ENCODE measurements at places on chromosomes 2 and 18. TPM values are rescaled to one million over a fixed set of nuclear protein-coding genes. Genes with fewer than 3 reads are reported as not detected.

The MC4R gene
- not detected for total RNA-seq

The CRYGD gene
- not detected for total RNA-seq

The MRPS5 gene
- total RNA-seq = 93.6 TPM

The RNF152 gene
- total RNA-seq = 0.56 TPM

The KLF11 gene
- total RNA-seq = 10.8 TPM

The LCT gene
- total RNA-seq = 0.41 TPM

The ZNF521 gene
- not detected for total RNA-seq

The NT5DC4 gene
- not detected for total RNA-seq

DNA sequence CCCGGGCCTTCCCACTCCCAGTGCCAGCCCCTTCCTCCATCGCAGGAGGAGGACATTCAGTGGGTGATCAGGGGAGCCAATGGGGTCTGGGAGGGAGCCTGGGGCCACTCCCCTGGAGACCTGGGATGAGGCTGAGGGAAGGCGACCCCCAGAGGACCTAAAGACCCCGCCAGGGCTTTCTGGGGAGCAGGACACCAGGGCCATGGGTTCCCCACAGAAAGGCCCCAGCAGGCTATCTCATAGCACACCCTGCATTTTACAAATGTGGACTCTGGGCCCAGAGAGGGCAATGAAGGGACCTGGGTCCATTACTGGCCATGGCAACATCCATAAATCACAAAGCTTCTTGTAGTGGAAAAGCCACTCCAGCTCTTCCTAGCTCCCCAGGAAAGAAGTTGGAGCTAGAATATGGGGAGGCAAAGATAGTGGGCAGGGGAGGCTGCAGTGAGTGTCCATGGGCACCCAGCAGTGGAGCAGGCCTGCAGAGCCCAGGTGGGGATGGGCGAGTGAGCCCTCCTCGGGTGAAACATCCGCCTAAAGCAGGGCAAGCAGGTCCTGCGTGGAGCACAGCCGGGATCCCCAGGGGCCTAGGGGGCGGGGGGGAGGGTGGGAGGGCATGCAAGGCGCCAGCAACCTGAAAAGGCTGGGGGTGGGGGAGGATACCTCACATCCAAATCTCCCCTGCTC lies 13.8 kb downstream of the CYP26B1 start:
- no peak for DNase-seq

- no peak for DNase-seq
Measured at GRCh38 chr2:175640655-175641054, 361.4 kb downstream of the LNPK start.

GRCh38 chr2:211867845-211868451 lies 670.7 kb downstream of the ERBB4 start:
- DNase-seq = no peak

- DNase-seq = no peak
Measured at GRCh38 chr18:46374850-46375249, 270.7 kb downstream of the HAUS1 start.

- DNase-seq = no peak
Measured at GRCh38 chr2:84152462-84152861, 306.6 kb downstream of the SUCLG1 start.

GRCh38 chr18:72630991-72631390 lies 86.8 kb upstream of the CBLN2 start:
- DNase-seq = no peak

DNA sequence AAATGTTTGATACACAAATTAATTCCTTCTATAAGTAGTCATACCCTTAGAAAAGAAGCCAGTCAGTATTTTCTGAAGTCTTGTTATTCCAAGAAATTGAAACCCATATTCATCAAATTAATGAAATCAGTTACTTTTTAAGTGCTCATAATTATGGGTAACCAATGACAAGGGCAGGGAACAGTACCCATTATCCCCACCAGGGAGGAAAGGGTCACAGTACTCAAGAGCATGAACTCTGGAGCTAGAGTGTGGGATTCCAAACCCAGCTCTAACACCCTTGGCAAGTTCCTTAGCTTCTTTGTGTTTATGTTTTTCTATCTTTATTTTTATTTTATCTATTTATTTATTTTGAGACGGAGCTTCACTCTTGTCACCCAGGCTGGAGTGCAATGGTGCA lies 68.4 kb downstream of the CCDC148 start:
- DNase-seq = no peak

DNA sequence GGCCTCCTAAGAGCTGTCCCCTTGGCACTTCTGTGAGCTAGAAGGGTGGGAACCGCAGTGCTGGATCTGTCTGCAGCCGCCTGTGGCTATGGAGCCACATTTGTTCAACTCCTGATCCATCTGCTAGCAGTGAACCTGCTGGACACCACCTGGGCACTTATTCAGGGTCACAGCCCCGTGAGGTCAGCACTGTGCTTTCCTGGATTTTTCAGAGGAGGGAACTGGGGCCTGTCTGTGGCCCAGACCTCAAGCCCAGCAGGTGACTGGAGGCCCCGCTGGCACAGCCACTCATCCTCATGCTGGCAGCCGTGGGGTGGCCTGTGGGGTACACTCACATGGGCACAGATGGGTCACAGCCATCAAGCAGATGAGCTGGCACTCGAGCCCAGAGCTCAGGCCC lies 155.3 kb downstream of the TFCP2L1 start:
- DNase-seq = no peak

DNA sequence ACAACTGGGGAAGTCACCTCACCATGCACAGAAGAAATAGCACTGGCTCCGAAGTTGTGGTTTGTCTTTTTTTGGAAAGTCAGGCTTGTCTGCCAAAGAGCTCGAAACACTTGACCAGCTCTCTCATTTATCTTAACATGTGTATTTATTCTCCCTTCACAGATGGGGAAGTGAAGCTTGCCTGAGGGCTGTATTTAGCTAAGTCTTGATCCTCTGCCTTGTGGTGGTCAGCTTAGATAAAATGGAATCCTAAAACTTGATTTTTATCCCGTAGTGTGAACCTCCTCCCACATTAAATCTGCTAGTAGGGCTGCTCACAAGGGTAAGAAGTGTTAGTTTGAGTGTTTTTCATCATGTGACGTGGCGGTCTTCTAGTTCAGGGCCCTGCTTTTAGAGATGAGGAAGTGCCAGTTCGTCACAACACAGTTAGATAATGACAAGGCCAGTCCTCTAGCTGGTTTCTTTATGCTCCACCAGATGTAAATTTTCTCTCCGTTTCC lies 89.7 kb downstream of the TMEM247 start:
- DNase-seq = no peak

DNA sequence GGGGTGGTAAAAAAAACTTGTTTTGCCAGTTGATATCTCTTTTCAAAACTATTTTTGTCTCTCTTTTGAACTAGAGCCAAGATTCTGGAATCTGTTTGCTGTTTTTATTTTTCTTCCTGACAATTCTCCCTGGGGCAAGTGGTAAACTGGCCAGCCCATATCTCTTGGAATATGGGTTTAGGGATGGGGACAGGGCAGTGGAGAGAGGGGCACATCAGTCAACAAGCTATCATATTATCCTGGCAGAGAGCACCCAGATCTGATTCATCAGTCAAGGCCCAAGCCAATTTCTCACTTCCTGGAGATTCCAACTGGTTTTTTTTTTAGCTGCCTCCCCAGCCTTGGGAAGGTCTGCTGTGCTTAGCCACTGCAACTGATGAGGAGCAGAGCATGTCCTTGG lies 52.3 kb downstream of the ARHGAP28 start:
- DNase-seq = no peak

GRCh38 chr2:188524519-188525113 lies 232.9 kb downstream of the GULP1 start:
- DNase-seq = no peak

GRCh38 chr2:173958198-173958846 lies 6.9 kb downstream of the SP3 start:
- DNase-seq = no peak

DNA sequence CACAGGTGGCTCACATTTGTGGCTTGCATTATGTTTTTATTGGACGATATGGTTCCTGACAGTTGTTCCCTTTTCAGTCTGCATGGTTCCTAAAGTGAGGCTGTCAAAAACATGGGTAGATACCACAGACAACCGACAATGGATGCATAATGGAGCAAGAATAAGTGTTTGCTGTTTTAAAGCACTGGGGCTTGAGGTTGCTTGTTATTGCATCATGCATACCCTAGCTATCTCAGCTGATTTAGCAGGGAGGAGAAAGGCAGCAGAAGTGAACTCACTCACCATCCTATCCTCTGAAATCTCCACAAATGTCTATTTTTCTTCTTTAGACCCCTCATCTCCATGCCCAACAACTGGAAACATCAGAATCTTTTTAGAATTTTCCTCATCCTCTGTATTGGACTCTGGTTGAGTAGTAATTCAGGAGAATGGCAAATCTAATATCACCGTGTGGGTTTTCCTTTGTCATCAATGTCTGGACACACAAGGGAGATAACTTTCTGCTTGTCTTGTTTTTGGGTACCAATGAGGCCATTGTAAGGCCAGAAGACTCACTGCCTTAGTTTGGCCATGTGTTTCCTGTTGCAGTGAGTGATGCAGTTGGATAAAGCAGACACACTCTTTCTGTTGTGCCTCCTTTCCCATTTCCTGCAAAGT lies 46.7 kb downstream of the FBXO48 start:
- no peak for DNase-seq

GRCh38 chr2:120887320-120887697 lies 151.6 kb downstream of the GLI2 start:
- no peak for DNase-seq

DNA sequence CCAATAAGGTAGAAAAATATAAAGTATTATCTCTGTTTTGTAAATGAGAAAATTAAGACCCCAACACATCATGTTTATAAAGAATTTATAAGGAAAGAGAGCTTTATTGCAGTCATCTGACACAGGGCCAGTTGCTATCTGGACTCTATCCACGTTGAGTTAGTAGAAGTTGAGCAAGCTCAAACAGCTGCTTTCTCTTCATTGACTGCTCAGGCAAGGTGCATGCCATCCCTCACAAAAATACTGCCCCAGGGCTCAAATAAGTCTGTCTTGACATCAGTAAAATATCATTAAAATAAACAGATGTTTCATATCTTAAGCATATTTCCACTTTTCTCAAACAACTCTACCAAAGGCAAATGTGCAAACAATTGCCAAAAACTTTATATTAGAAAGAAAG lies 14.8 kb downstream of the COL5A2 start:
- DNase-seq = no peak

DNA sequence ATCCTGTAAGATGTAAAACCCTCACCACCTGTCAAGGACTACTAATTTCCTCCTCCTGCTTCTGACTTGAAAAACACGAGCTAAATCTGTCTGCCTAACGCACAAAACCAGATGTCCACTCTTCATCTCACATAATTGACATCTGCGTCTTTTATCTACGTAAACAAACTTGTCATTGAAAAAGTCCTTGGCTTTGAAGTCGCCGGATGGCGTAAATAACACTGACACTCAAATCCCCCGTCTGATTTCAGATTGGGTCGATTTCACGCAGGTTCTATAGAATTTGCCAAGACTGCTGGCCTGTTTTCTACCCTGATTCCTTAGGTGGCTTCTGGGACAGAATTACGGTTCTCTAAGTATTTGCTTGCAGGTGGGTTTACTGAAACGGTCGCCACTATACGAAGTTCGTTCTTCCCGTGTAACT lies 539 bp upstream of the MOB4 start:
- DNase-seq = no peak

DNA sequence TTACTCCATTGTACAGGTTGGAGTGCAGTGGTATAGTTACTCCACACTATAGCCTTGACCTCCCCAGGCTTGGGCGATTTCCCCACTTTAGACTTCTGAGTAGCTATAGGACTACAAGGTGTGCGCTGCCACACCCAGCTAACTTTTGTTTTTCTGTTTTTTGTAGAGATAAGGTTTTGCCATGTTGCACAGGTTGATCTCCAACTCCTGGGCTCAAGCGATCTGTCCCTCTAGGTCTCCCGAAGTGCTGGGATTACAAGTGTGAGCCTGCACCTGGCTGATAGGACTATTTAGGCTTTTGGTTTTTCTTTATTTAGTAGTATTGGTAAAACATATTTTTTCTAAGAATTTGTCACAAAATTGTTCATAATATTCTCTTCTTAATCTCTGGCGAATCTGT lies 121.7 kb downstream of the PHLPP1 start:
- DNase-seq = no peak

DNA sequence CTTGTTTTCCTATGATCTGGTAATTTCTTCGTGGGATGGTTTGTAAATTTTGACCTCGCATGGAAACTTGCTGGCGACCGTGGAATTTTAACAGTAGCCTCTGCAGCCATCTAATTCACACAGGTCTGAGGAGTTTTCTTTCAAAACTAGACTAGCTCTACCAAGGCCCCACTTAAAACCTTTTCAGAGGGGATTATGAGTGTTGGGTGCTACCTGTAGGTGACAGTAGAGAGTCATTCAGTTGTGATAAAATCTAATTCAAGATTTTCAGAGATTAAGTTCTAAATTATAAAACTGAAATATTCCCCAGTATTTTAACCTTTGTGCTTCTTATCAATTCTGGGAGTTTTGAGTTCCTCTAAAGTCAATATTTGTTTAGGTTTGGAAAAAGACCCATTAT lies 31.0 kb downstream of the THSD7B start:
- DNase-seq = no peak

All from activated T-helper 1 cell treated with anti-CD3 and anti-CD28 coated beads, Interleukin-12 subunit alpha, Interleukin-12 subunit beta, Interleukin-2, Interleukin-4 antibody, amounts not matched to agents 30 ng/mL and 10 ng/mL and 1 ng/mL, durations not matched to agents 14 hours and 24 hours and 36 hours (primary cell).